ENCODE measurements at places on chromosomes 11 and 22.

GRCh38 chr22:44870021-44870420 is 117.6 kb downstream of the ARHGAP8 start:
- DNase-seq: no peak

- DNase-seq: no peak
Measured at GRCh38 chr11:15497366-15497765, 382.6 kb downstream of the INSC start.

DNA sequence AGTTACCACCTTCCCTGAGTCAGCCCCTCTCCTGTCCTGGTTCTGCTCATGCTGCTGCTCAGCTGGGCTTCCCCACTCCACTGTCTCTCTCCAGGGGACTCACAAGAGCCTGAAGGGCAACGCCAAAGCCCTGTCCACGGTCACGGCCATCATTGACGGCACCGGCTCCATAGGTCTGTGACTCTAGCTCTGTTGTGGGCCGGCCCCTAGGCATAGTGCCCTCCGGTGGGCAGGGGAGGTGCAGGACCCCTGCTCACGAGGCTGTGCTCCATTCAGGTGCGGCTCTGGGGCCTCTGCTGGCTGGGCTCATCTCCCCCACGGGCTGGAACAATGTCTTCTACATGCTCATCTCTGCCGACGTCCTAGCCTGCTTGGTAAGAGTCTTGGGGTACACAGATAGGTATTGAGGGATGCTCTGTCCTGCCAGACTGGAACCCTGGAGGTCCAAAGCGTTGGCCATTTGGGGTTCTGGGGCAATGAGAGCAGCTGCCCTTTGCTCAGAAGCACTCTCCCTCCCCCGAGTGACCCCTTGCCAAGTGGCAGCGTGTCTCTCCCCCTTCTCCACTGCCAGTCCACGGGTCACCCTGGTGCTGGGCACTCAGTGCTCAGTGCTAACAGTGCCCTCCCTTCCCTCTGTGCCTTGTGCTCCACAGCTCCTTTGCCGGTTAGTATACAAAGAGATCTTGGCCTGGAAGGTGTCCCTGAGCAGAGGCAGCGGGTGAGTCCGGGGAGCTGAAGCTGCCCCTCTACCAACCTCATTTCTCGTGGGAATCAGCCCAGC is 22.4 kb downstream of the SLC37A2 start:
- no peak for DNase-seq

- DNase-seq: no peak
Measured at GRCh38 chr22:31308181-31308580, 15.9 kb upstream of the PIK3IP1 start.

DNA sequence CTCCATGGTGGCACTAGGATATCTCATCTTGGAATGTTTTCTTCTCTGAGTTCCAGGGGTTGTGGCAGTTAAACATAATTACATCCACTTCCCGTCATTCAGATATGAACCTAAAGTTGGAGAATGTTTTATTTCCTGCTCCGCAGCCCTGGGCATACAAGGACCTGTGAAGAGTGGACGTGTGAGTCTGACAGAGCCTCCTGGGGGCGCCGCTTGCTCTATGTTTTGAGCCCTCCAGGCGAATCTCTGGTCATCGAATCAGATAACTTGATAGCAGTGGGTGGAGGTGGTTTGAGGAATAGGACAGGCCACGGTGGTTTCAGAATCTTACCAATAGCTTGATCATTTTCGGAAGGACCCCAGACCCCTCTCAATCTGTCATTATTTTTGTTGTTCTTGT is 174.2 kb downstream of the NTM start:
- DNase-seq: no peak

GRCh38 chr11:91776655-91777054 is 448.0 kb upstream of the FAT3 start:
- no peak for DNase-seq

DNA sequence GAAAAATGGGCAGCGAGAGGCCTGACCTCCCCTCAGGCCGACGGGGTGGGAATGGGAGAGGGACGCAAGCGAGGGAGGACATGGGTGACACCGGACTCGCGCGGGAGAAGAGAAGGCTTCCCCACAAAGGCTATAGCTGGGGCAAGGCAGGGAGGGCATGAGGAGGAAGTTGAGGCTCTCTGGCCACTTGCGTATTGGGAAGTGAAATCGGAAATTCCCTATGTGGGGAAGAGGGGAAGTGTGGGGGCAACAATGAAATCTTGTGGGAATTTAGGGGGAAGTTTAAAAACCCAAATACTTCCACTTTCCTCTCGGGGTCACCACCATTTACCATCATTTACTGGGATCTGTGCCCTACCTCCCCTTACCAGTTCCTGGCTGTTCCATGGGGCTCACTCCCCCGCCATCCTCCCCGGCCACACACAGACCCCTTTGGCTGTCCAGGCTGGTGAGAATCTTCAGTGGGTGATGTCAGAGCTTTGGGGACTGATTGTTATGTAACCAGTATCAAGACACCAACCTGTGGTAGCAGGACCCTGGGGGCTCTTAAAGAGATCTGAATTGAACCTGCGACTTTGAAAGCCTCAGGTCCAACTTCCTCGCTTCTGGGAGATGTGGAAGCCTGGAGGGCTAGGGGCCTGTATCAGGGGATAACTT is 951 bp upstream of the EHD1 start:
- DNase-seq: no peak
